ENCODE measurements at places on chromosomes 2 and 18. TPM values are rescaled to one million over a fixed set of nuclear protein-coding genes. Genes with fewer than 3 reads are reported as not detected.

Gene NXPH2
- total RNA-seq, result not detected

Gene C1QL2
- total RNA-seq, result not detected

Gene DHRS9
- total RNA-seq, result not detected

Gene AGXT
- total RNA-seq, result 1.3 TPM

Gene GRHL1
- total RNA-seq, result 0.48 TPM

Gene HOXD12
- total RNA-seq, result not detected

Gene DTNA
- 12.4 TPM for total RNA-seq

Gene MYCN
- total RNA-seq, result 190 TPM

Gene ARL6IP6
- total RNA-seq, result 35.8 TPM

- DNase-seq, result no peak
- no peak overlapping the region for H3K27ac ChIP-seq
- no peaks in the 10 kb centered on the region for H3K36me3 ChIP-seq
- no peak overlapping the region for H3K4me3 ChIP-seq
- no peaks in the 10 kb centered on the region for H3K27me3 ChIP-seq
- H3K4me1 ChIP-seq, result no peaks in the 10 kb centered on the region
These were observed 143.2 kb downstream of the MTCL1 start for GRCh38 chr18:8848541-8848940.

DNA sequence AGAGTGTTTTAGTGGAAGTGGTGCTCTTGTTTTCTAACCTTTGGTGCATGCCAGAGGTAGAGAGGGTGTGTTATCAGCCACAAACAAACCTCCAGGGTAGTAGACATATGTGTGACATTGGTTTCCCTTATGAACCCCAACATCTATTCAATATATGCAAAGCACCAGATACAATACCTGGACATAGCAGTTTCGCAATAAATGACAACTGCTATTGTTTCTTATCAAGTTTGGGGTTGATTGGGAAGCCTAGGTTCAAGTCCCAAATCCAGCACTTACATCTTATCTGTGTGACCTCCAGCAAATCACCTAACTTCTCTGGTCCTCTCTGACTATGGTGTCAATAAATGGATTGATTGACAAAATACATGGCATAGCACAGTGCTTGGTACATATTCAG, 169.4 kb upstream of the SERPINE2 start:
- DNase-seq, result no peak
- peaks cover 2% of the 10 kb centered on the region for H3K36me3 ChIP-seq
- H3K4me3 ChIP-seq, result no peak overlapping the region
- no peaks in the 10 kb centered on the region for H3K4me1 ChIP-seq
- H3K27me3 ChIP-seq, result no peaks in the 10 kb centered on the region

DNA sequence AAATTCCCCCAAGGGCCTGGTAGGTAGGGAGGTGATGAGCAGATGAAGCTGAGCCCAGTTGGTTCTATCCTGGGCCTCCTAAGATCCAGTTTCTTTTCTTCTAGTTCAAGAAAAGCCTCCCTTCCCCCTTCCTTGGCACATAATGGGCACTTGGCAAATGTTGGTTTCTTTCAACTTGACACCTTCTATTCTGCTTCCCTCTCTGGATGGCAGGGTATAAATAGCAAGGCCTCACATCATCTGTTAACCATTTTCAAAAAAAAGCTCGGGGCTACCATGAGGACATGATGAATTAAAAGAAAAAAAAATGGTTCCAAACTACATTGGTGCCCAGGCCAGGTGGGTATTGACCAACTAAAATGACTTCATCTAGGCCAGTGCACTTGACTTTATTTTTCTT, 29.9 kb downstream of the CTAGE1 start:
- no peaks in the 10 kb centered on the region for H3K4me1 ChIP-seq
- DNase-seq, result no peak
- no peaks in the 10 kb centered on the region for H3K27me3 ChIP-seq
- no peaks in the 10 kb centered on the region for H3K36me3 ChIP-seq
- H3K27ac ChIP-seq, result no peak overlapping the region
- H3K4me3 ChIP-seq, result no peak overlapping the region

- no peak overlapping the region for H3K4me3 ChIP-seq
- H3K27ac ChIP-seq, result no peak overlapping the region
- H3K36me3 ChIP-seq, result no peaks in the 10 kb centered on the region
- no peaks in the 10 kb centered on the region for H3K4me1 ChIP-seq
These were observed 69.1 kb upstream of the KCNE4 start for GRCh38 chr2:222982909-222983265.

GRCh38 chr2:227404585-227405271, 17.0 kb upstream of the SCYGR1 start:
- H3K36me3 ChIP-seq, result no peaks in the 10 kb centered on the region
- no peaks in the 10 kb centered on the region for H3K27me3 ChIP-seq
- H3K4me3 ChIP-seq, result no peak overlapping the region
- DNase-seq, result no peak
- H3K4me1 ChIP-seq, result peaks cover 7% of the 10 kb centered on the region

DNA sequence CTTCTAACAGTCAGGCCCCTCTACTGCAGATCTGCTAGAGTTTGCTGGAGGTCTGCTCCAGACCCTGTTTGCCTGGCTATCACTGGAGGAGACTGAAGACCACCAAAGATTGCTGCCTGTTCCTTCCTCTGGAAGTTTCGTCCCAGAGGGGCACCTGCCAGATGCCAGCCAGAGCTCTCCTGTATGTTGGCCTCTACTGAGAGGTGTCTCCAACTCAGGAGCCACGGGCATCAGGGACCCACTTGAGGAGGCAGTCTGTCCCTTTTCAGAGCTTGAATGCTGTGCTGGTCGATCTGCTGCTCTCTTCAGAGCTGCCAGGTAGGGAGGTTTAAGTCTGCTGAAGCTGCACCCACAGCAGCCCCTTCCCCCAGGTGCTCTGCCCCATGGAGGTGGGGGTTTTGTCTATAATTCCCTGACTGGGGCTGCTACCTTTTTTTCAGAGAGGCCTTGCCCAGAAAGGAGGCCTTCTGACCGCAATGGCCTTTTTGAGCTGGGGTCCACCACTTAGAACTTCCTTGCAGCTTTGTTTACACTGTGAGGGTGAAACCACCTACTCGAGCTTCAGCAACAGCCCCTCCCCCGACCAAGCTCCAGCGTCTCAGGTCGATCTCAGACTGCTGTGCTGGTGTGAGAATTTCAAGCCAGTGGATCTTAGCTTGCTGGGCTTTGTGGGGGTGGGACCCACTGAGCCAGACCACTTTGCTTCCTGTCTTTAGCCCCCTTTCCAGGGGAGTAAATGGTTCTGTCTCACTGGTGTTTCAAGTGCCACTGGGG, 566.0 kb downstream of the NR4A2 start:
- no peak overlapping the region for H3K27ac ChIP-seq
- no peaks in the 10 kb centered on the region for H3K36me3 ChIP-seq
- no peak for DNase-seq
- no peak overlapping the region for H3K4me3 ChIP-seq

GRCh38 chr2:238466243-238466756, 39.6 kb downstream of the ASB1 start:
- no peaks in the 10 kb centered on the region for H3K36me3 ChIP-seq
- H3K4me1 ChIP-seq, result peaks cover 15% of the 10 kb centered on the region
- no peaks in the 10 kb centered on the region for H3K27me3 ChIP-seq
- H3K27ac ChIP-seq, result no peak overlapping the region

GRCh38 chr2:140539242-140539875, 1591.5 kb downstream of the LRP1B start:
- DNase-seq, result no peak
- no peaks in the 10 kb centered on the region for H3K27me3 ChIP-seq
- no peaks in the 10 kb centered on the region for H3K36me3 ChIP-seq
- no peak overlapping the region for H3K4me3 ChIP-seq
- no peaks in the 10 kb centered on the region for H3K4me1 ChIP-seq

DNA sequence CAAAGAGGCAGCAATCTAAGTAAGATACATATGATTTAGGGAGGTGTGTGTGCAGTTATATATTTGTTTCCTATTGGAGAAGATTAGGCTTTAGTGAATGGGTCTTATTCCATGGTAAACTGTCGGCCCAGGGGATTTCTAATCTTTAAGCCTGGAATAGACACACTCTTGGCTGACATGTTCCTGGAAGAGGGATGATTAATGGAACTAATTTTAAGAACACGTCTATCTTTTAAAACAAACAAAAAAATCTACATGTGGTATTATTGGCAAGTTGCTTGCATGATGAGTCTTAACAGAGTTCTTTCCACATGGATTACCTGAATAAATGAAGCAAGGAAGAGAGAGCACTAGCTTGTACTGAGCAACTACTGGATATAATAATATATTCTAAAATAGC, 114.2 kb upstream of the NT5C1B start:
- no peak overlapping the region for H3K27ac ChIP-seq
- DNase-seq, result no peak
- H3K4me1 ChIP-seq, result no peaks in the 10 kb centered on the region
- H3K36me3 ChIP-seq, result no peaks in the 10 kb centered on the region

- no peaks in the 10 kb centered on the region for H3K27me3 ChIP-seq
- no peak overlapping the region for H3K27ac ChIP-seq
- H3K4me3 ChIP-seq, result no peak overlapping the region
- H3K36me3 ChIP-seq, result no peaks in the 10 kb centered on the region
- DNase-seq, result no peak
These were observed 369.3 kb upstream of the KCNH7 start for GRCh38 chr2:163207693-163208370.

DNA sequence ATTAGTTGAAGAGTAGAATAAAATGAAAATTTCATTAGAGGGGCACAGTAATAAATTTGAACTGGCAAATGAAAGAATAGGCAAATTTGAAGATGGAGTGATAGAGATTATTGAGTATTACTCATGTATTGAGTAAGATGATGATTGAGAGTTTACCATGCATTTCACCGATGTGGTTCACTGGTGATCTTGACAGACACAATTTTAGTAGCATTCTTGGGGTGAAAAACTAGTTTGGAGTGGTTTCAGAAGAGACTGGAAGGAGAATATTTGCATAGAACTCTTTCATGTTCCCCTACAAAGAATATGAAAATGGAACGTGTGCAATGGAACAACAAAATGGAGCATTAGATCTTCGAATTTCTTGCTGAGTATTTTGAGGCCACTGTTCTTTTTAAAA, 121.4 kb downstream of the ASXL3 start:
- H3K4me3 ChIP-seq, result no peak overlapping the region
- H3K36me3 ChIP-seq, result no peaks in the 10 kb centered on the region
- no peak for DNase-seq

DNA sequence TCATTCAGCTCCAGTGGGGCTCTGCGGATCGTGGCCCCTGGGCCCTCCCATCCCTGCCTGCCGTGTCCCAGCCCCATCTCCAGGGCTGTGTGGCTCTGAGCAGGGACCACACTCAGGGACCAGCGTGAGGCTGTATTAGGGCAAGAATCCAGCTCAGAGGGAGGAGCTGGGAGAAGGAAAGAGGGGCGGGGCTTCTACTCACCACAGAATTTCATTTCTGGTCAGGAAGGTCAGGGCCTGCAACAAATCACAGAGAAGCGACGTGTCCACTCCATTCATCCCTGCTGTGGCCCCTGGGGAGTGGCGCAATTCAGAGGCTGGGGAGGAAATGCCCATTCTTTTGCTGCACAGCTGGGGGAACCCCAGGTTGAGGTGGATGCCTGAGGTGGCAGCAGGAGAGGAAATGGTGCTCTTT, 828 bp downstream of the CIB4 start:
- H3K27ac ChIP-seq, result no peak overlapping the region
- H3K4me1 ChIP-seq, result no peaks in the 10 kb centered on the region
- DNase-seq, result no peak
- H3K4me3 ChIP-seq, result no peak overlapping the region

- H3K4me1 ChIP-seq, result no peaks in the 10 kb centered on the region
- no peak overlapping the region for H3K4me3 ChIP-seq
- H3K27me3 ChIP-seq, result peaks cover 14% of the 10 kb centered on the region
These were observed 331.0 kb downstream of the METTL4 start for GRCh38 chr18:2240311-2240705.

DNA sequence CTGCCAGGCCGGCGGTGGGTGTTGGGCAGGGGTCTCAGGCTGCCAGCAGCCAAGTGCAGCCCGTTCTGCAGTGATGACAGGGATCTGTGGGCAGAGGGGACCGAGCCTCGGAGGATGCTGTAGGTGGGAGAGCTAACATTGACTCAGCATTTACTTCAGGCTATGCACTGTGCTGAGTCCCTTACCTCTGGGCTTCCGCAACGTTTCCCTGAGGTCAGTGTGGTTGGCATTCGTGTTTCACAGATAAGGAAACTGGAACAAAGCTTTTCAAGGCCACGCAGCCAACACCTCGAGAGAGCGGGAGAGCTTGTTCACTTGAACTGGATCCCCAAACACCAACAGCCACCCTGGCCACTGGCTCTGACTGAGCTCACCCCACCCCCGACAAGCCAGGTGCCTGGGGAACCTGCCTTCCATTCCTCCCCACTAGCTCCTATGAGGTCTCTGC, 839 bp upstream of the GPR148 start:
- DNase-seq, result no peak
- no peak overlapping the region for H3K27ac ChIP-seq
- no peak overlapping the region for H3K4me3 ChIP-seq
- H3K27me3 ChIP-seq, result no peaks in the 10 kb centered on the region
- H3K4me1 ChIP-seq, result no peaks in the 10 kb centered on the region

DNA sequence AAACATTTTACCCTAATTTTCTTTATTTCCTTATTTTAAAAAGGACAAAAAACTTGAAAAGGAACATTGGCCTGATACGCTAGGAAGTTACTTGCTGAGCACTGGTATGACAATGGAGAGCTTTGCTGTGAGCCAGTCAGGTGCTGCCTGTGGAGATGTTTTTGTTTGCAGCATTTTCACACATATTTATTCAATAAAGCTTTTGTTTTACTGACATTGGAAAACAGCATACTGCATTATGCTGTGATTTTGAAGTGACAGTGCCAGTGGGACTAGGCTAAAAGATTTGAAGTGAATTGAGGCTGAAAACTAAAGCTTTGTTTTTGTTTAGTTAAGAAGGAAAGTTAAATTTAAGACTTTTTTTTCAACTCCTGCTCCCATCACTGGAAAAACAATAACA, 470.7 kb upstream of the ZEB2 start:
- H3K27me3 ChIP-seq, result no peaks in the 10 kb centered on the region
- DNase-seq, result no peak
- H3K36me3 ChIP-seq, result no peaks in the 10 kb centered on the region
- peaks cover under 1% of the 10 kb centered on the region for H3K4me1 ChIP-seq
- no peak overlapping the region for H3K27ac ChIP-seq

DNA sequence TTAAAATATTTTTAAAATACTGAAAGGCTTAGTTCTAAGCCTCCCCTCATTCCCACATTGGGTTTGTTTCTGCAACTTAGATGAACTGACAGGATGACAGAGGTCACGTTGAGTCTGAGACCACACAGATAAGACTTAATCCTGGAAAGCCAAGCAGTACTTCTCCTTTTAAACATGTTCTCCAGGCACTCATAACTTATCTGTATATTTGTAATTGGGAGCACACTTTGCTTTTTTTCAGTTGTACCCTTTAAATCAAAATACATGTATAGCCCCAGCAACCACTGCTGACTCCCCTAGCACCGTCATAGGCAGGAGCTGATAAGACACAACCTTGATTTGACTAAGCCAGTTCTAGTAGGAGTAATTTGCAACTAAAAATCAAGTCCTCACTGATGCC, 394.8 kb downstream of the PID1 start:
- no peaks in the 10 kb centered on the region for H3K27me3 ChIP-seq
- peak; percentile 24 for DNase-seq
- peaks cover 25% of the 10 kb centered on the region for H3K4me1 ChIP-seq
- no peak overlapping the region for H3K27ac ChIP-seq
- no peak overlapping the region for H3K4me3 ChIP-seq
- no peaks in the 10 kb centered on the region for H3K36me3 ChIP-seq

- H3K4me3 ChIP-seq, result no peak overlapping the region
- H3K36me3 ChIP-seq, result no peaks in the 10 kb centered on the region
- no peaks in the 10 kb centered on the region for H3K4me1 ChIP-seq
These were observed 33.4 kb downstream of the TRABD2A start for GRCh38 chr2:84847326-84848050.

Measured in SJCRH30 (cell line).